ENCODE measurements at places on chromosomes 3 and 15.

DNA sequence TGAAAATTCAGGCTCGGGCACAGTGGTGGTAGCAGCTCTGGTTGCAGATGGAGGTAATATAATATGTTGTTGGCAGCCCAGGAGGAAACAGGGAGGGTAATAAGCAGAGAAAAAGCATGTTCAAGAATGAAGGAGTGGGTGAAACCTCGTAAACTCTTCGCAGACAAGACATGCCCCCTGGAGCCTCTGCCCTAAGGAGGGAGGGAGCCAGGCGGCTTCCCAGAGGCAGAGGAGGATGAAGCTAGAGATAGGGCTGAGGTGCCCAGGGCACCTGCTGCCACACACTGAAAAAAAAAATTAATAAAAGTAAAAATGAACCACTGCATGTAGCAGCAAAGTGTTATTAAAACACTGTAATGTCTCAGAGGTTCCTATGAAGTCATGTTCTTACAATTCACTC is 137.3 kb downstream of the FOXP1 start:
- DNase-seq: no peak

GRCh38 chr15:34241376-34242330 is 16.8 kb downstream of the EMC4 start:
- DNase-seq: peak; percentile 40

GRCh38 chr3:158659454-158660237 is 12.8 kb downstream of the LXN start:
- DNase-seq: peak; percentile 76

DNA sequence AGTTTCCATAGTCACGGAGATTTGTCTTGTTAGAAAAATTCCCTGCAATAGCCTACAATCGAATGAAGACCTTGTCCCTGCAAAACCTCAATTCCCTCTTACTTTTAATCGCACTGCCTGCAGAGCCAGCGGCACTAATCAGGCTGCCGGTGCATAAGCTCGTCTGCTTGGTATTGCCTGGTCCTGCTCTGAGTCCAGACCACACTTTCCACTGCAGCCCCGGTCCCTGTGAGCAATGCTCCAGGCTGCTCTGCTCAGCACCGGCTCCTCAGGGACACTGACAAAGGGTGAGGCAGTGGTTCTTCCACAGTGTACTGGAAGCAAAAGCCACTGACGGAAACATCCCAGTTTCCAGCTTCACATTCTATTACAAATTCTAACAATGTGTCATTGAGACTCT is 164.3 kb downstream of the OCA2 start:
- no peak for DNase-seq

- DNase-seq: no peak
Observed at GRCh38 chr3:188174317-188175044, 20.5 kb downstream of the LPP start.

GRCh38 chr3:177598097-177598833 is 401.0 kb upstream of the TBL1XR1 start:
- DNase-seq: no peak

DNA sequence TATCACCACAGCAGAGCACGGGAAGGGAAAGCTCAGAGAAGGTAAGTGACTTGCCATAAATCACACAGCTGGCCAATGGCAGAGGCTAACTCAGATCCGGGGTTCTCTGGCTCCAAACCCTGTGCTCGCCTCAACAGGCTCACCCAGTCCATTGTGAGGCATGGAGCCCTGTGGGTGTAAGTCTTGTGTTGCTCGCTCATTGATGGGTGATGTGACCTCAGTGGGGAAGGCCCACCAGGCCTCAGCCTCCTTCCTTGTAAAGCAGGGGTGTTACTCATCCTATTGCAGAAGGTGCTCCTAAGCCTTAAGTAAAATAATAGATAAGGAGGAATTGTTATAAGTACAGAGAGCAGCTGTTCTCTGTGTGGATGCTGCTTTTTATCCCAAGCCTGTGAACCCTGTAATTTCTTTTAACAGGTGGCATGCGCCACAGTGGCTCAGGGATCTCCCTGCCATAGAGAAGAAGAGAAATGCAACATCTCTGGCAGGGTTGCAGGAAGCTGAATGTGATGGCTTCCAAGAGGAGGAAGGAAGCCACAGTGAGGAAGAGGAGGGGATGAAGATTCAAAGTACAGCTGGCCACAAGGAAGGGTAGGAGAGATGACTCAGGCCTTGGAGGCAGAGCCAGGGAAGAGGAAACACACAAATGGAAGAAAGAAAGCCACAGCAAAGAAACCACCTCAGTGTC is 30.9 kb upstream of the SPSB4 start:
- peak; percentile 76 for DNase-seq
